ENCODE measurements at places on chromosomes 3 and 15.

- no peak for DNase-seq
These were observed 316.2 kb downstream of the PTPRG start for GRCh38 chr3:61877359-61878138.

GRCh38 chr15:98611808-98612207 is 36.5 kb upstream of the IGF1R start:
- DNase-seq, result no peak

- peak; percentile 8 for DNase-seq
These were observed 590.2 kb upstream of the TBL1XR1 start for GRCh38 chr3:177787279-177788041.

GRCh38 chr3:152235709-152236298 is 32.9 kb upstream of the MBNL1 start:
- DNase-seq, result no peak

GRCh38 chr3:131503320-131503635 is 507 bp upstream of the MRPL3 start:
- DNase-seq, result peak; percentile 5

GRCh38 chr3:127034990-127035652 is 52.2 kb downstream of the PLXNA1 start:
- no peak for DNase-seq

DNA sequence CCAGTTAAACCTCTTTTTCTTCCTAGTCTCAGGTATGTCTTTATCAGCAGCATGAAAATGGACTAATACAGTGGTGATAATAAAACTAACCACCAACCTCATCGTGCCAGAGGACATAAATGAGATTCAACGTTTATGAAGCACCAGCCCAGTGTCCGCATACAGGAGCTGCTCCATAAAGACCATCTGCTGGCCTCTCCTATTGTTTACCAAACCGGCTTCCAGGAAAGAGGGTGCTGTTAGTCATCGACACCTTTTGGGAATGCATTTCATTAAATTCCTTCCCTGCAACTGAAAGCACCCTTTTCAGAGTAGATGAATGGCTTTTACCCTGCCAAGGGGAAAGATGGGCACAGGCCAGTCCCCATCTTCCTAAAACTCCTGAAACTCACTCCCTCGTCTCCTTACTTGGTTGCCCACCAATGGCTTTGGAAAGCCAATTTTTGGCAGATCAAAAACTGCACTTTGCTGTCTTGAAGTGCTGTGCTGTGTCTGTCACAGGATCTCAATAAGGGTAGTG is 122.1 kb downstream of the AQP9 start:
- DNase-seq, result no peak
